ENCODE measurements at places on chromosomes 12 and 14.

GRCh38 chr12:104106965-104107364 lies 31.0 kb downstream of the NFYB start:
- DNase-seq = no peak

DNA sequence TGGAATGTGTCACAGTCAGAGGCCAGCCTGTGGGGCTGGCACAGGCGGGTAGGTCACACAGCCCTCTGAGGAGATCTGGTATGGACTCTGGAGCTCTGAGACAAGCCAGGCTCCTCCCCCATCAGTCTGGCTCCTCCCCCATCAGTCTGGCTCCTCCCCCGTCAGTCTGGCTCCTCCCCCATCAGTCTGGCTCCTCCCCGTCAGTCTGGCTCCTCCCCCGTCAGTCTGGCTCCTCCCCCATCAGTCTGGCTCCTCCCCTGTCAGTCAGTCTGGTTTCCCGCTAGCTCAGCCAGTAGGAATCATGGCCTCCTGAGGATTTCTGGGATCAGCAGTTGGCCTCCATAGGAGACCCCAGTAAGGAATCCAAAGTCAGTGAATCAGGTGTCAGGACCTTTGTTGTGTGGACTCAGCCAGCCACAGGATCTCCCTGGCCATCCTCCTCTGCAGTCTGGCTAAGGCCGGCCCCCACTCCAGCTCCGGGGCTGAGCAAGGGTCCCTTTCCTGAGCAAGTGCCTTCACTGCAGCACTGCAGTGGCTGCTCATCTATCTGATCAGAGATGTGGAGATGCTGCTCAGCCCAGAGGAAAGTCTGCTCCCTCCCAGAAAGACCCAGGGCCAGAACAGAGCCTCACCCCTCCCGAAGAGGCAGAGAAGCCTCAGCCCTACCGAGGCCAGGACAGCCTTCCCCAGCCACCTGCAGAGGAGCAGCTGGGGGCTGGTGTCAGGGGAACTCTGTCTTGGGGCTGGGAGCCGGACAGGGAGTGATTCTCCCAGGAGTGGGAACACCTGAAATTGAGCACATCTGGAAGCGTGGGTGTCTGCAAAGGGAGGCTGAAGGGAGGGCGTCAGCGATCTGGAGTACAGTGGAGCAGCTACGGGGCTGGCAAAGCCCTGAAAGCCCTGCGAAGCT lies 35.7 kb downstream of the IQSEC3 start:
- no peak for DNase-seq

GRCh38 chr14:98853063-98853729 lies 418.8 kb downstream of the BCL11B start:
- DNase-seq = no peak

DNA sequence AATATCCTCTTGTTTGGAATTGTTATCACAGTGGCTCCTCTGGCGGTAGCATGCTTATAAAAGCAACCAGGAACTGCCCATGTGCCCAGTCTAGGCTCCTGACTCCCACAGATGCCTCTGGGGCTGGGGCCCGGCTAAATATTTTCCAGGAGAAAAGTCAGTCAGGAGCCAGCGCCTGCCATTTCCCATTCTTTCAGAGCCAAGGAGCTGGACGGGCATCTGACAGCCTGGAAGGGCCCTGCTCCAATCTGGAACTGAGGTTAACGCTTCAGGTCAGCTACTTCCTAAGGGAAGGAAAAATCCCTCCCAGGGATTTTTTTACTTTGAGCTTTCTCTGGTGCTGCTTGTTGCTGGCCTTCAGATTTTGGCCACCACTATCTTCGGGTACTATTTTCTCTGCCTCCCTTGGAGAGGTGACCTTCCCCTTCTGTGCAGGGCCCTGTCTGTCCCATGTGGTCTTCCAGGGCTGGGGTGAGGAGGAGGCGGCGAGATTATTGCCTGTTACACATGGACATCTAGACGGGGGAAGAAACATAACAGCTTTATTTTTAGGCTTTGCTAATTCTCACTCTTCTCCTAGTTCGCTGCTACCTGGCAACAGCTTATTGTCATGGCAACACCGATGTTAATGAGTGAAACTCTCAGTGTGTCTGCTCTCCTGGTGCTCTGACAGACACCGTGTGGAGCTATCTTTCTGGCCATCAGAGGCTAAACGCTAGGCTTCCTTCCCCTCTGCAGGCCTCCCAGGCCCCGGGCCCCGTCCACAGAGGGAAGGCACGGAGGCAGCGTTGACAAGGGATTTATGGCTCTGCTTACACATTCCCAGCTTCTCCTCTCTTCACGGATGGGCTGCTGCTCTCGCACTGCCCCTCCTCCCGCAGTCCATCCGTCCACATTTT lies 160.4 kb downstream of the CACNA1C start:
- no peak for DNase-seq

- DNase-seq = no peak
Measured at GRCh38 chr14:105212541-105213300, 31.6 kb upstream of the NUDT14 start.

GRCh38 chr12:48142818-48143674 lies 14.3 kb downstream of the ASB8 start:
- no peak for DNase-seq

DNA sequence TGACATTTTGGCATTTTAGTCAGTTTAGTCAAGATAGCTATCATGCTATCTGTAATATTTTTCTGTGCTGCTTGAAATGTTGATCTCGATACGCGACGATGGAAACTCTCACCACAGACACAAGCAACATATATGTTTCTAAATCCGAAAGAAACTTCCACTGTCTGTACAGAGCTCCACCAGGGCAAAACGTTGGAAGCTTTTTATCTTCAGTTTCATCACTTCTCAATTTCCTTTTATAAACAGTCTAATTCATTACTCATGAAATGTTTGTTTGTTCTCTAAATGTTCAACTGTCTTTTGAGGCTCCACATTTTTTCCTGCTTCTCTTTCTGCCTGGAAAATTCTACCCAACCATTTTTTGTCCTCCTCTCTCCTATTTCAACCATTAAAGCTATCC lies 737.6 kb downstream of the SLC16A7 start:
- DNase-seq = no peak

- no peak for DNase-seq
Measured at GRCh38 chr14:64232095-64232838, 61.9 kb downstream of the ESR2 start.

- DNase-seq = no peak
Measured at GRCh38 chr14:103535081-103535890, 6.3 kb downstream of the TRMT61A start.

- DNase-seq = no peak
Measured at GRCh38 chr14:27686137-27686536, 1080.5 kb upstream of the FOXG1 start.

DNA sequence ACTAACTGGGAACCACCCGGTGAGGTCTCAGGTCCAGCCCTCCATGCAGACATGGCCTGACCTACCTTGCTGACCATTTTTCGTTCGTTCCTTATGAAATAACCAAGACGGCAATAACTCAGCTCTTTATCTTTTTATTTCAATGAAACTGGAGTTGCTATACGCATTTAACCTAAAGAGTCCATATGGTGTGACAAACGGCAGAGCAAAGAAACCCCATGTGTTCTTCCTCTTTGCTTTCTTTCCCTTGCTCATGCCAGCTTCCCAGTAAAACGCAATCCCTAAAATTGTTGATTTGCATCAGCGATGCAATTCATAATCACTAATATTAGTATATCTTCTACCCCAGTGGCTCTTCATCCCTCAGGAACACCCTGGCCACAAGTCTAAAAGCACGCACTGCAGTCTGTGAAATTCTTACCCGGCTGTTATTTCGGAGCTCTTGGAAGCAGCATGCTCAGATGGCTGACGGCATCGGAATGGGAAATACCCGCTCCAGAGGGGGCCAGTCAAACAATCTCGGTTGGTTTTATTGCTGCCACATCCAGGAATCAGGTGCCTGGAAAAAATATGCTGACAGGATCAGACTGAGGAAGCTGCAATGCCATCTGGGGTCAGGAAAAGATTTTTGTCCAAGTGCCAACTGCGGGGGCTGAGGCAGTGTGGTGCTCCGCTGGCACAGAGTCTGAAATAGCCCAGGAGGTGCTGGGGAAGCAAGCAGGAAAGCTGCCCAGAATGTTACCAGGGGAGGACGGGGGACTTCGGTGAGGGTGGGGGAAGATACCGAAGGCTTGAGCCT lies 28.2 kb upstream of the KCNA1 start:
- no peak for DNase-seq

GRCh38 chr12:69338936-69339335 lies 9.2 kb upstream of the LYZ start:
- no peak for DNase-seq

DNA sequence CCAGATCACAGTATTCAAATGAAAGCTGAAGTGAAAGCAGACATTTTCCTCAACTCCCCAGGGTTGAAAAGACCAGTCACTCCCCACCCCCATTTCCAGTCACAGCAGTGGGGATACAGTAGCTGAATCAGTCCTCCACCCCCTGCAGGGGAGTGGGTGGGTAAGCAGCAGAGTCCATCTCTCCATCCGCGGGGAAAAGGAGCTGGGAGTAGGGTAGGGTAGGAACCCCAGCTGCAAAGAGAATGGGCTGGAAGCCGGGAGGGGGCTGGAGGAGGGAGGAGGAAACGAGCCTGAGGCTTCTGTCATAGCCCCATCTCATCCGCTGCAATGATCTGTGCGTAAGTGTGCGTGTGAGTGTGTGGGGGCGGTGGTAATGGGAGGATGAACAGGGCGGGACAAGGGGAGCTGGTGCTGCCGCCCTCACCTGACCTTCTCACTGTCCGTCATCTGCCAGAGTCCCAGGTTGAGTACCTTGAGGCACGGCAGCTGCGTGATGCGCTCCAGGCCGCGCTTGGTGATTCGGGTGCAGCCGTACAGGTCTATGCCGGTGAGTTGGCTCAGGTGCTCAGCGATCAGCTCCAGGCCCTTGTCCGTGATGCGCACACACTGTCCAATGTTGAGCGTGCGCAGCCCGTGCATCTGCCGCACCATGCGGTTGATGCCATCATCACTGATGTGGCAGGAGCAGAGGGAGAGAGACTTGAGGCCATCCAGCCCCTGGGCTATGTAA lies 1.8 kb downstream of the FBXL14 start:
- DNase-seq = peak; percentile 47

- DNase-seq = no peak
Measured at GRCh38 chr12:113445544-113446171, 23.5 kb downstream of the SDSL start.

DNA sequence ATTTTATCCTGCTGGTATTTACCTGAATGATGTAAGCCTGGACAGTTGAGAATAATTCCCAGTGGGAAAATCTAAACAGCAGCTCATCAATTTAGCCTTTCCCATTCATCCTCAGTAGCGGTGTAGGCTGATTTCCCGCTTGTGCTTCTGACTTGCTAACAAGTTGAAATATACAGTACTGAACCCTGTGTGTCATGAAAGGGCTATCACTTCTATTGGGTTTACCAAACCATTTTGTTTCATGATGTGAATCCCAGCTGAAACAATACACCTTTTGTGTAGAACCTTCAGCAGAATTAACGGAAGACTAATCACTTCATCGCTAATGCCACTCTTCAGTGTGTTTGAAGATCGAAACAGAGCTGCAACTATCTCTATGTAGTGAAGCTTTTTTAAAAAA lies 88.4 kb downstream of the POLR3B start:
- no peak for DNase-seq
